Osteoblast (primary cell): ENCODE measurements at places on chromosomes 6 and 20.

DNA sequence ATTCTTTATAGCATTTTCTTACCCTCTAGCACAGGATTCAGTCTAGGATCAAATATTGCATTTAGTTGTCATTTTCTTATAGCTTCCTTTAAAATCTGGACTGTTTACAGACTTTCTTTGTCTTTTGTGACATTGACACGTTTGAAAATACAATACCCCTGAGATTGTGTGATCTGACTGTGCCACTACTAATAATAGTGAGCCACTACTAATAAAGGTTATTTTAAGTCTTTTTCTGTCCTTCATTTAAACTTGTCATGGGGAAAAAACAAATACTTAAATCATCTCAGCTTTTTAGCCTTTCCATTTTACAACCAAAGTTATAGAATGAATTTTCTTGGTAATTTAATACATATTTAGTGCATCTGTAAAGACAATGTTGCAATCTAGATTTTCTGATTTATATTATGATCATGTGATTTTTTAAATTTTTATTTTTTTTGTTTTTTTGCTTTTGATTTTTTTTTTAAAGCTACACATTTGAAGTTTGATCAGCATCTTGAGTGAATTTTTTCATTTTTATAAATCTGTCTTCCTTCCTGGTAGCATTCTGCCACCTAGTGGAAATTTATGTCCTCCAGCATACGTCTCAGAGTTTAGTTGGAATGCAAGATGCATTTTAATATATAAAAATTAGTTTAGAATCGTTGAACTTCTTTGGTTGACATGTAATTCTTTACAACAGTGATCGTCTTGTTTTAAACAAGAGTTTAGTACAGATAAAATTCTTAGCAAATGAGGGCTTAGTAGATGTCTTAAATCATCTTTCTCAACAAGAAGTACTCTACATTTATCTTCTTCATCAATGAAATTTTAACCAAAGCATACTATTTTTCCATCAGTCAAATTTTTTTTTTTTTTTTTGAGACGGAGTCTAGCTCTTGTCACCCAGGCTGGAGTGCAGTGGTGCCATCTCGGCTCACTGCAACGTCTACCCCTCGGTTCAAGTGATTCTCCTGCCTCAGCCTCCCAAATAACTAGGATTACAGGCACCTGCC, 119.4 kb downstream of the NCOA3 start:
- peak; percentile 36 for DNase-seq

- no peak for DNase-seq
Measured at GRCh38 chr6:149567945-149568585, 1.9 kb downstream of the GINM1 start.

DNA sequence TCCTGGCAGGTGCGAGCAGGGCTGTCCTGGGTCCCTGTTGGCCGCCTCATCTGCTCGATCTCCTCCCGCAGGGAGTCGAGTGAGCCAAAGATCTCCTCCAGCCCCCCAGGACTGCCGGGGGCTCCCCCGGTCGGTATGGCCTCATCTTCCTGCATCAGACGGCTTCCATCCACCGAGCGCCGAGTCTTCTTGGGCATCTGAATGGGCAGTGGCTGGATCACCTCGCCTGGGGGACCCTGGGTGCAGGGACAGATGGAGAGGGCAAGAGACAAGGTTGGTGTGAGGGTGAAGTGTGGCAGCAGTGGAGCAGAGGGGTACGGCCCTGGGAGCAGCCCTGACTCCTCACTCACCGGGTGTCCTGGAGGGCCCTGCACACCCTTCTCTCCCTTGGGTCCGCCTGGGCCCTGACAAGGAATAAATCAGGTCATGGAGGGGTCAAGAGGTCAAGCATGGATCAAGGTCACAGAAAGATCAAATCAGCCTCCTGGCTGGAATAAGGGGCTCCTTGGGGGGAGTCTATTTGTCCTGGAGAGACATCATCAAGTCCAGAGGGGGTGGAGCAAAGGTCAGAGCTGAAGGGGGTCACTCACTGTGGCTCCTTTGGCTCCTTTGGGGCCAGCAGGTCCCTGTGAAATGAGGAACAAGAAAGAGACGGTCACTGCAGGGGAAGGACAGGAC, 26.5 kb downstream of the COL11A2 start:
- DNase-seq: peak; percentile 68

- DNase-seq: peak; percentile 70
Measured at GRCh38 chr20:63082939-63083735, 76.4 kb upstream of the BHLHE23 start.

DNA sequence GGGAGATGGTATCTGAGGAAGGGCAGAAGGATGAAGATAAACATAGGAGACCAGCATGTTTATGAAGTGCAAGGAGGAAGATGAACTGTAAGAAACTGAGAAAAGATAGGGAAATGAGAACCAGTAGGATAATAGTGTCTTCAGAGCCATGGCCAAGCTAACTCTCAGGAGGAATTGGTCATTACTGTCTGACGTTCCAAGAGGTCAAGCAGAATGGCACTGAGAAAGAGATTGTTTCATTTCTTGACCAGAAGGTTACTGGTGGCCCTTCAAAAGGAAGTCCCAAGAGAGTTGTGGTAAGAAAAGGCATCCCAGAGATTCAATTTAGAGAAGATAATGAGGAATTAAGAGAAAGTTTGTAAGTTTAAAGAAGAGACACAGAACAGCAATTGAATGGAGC, 47.5 kb downstream of the EYA4 start:
- no peak for DNase-seq

DNA sequence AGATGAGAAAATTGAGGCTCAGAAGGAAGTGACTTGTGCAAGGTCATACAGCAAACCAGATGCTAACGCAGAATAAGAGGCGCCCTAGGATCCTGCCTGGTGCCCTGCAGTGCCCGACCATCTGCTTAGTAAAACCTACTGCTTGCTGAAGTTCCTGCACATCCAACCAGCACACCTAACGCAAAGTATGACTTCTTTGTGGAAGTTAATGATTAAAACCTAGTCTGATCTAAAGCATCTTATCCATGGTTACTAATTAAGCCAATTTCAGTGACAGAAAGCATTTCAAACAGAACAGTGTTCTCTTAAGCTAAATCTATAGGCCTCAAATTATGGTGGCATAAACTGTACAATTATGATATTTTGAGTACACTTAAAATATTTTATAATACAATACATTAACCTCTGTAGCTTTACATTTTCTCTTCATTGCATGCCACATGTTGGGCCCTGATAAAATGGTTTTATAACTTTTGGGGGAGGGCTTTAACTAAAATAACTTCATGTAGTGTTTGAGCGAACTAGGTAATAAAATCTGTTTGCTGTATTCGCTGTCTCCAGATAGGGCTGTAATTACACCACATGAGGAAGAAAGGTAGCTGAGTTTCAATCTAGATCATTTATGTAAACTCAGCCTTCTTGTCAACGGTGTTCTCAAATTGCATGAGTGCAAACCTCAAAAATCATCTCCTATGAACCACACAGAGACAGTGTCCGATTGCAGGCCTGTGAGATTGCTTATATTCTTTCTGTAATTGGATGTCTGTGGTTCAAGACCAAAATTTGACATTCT, 37.5 kb upstream of the BEND3 start:
- no peak for DNase-seq
